Activated CD4-positive, alpha-beta T cell treated with anti-CD3 and anti-CD28 coated beads for 24 hours (primary cell): ENCODE measurements at places on chromosomes 12 and 14.

- DNase-seq = no peak
Measured at GRCh38 chr12:7354529-7354928, 50.7 kb downstream of the ACSM4 start.

- DNase-seq = no peak
Measured at GRCh38 chr14:35482994-35483515, 50.9 kb upstream of the INSM2 start.

- no peak for DNase-seq
Measured at GRCh38 chr14:103386713-103387329, 1.6 kb downstream of the MARK3 start.

DNA sequence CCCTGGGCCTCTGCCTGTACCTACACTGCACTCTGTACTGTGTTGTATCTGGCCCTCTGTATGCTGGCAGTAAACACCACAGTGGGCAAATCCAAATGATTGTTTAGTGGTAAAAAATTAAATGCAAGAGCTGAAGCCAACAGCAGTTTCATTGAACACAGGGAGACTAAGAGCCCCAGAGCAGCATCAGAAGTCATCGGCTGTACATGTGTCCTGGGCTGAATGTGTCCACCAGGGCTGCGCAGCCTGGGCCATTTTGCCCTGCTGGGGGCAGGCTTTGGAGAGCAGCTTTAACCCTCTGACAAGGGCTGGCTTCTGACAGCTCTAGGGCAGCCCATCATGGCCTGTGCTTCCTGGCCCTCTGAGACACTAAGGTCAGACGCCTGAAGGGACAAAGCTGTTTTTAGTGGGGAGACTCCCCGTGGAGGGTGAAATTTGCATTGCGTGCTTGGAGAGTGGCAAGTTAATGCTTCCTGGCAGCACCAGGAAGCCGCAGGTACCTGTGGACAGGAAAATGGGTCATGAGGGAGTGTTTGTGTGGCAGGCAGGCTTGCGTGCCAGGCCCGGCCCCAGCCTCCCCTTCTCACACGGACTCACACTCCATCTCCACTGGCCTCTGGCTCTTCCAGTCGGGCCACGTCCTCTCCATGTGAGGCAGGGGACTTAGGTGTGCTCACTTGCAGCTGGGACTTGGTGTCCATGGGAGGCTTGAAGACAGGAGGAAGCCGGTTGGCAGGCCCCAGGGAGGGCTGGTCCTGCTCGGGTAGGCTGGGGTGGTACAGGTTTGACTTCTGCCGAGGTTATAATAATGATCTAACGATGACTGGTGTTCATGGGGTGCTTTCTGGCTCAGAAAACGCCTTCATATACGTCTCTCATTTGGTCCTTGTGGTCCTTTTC, 150.1 kb downstream of the TSPAN9 start:
- DNase-seq = no peak

GRCh38 chr12:10365696-10366405, 24.0 kb downstream of the KLRK1 start:
- no peak for DNase-seq
